ENCODE measurements at places on chromosomes 1 and 21. TPM values are rescaled to one million over a fixed set of nuclear protein-coding genes. Genes with fewer than 3 reads are reported as not detected.

Gene VSIG8
- total RNA-seq = not detected

Gene OR2L5
- total RNA-seq = not detected

Gene LYPD8
- total RNA-seq = 0.09 TPM

Gene CFHR3
- total RNA-seq = 0.10 TPM

Gene OR2G6
- total RNA-seq = not detected

All from A549 treated with CORT108297 at 1 μM for 4 hours (cell line).